ENCODE measurements at places on chromosomes 4 and X.

DNA sequence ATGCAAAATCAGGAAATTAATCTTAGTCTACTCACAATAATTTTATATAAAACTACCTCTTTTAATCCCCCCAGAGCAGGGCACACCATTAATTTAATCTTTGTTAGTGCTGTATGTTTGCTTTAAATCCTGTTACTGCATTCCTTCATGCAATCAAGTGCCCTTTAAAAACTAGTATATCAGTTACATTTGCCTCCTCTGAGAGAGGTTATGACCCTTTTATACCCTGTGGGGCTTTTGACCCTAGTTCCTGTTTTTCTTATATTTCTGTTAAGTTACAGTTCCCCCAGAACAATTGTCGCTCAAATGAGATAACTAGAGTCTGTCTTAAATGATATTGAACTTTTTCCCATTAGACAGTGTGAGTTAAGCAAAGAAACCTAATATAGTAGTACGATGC is 46.2 kb downstream of the GPC4 start:
- no peak for DNase-seq

- no peak for DNase-seq
Measured at GRCh38 chr4:73929278-73929677, 52.5 kb downstream of the PF4 start.

DNA sequence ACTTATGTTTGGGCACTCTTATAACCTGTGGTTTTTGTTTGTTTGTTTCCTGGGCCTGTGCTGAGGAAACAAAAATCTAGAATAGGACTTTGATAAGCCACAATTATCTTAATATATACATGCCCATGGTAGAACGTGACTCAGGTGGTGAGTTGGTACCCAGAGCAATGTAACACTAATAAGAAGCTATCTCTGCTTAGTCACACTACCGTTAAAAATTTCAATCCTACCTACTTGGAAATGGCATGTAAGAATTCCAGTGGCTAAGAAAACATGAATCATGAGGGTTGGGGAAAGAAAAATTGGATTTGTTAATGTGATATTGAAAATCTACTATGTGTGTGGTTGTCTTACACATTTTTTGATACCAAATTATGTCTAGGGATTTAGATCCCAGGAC is 30.5 kb upstream of the ADGRG2 start:
- DNase-seq: no peak

DNA sequence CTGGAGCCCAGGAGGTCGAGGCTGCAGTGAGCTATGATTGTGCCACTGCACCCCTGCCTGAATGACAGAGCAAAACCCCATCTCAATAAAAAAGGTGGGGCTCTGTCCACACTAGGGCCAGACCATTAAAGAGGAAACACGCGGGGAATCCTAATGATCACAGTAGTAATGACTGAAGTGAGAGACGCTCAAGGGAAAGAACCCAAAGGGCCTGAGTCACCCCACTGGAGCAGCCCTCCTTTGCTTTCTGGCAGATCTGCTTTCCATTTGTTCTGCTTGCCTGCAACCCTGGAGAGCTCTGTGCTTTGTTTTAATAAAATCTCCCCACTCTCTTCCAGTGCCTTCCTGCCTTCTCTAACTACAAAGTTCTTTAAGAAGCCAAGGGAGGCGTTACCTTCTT is 5.0 kb downstream of the TFDP3 start:
- DNase-seq: no peak

DNA sequence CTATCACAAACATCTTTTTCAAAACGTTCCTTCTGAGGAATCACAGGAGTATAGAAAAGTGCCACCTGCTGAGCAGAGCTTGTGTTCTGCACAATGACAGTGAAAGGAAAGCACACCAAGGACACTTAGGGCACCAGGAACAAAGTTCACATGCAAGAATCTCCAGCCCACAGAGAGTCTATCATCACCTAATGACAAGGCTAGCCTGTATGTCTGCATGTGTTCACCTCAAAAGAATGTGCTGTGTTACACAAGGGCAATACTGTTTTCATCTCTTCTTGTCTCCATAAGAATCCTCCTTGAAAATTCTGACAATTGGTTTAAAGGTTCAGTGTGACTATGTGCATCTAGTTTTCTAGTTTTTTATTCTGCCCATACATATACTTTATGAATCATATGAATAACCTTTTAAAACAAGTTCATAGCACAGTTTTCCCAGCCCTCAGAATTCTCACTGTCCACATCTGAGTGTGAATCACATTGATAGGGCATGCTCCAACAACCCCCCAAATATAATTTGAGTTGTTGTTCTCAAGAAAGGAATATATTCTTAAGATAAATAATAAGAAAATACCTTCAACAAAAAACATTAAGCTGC is 118.0 kb downstream of the PWWP3B start:
- no peak for DNase-seq

- no peak for DNase-seq
Measured at GRCh38 chr4:84916227-84916626, 50.3 kb downstream of the WDFY3 start.
